Caki2 (cell line): ENCODE measurements at places on chromosomes 5 and 9. TPM values are rescaled to one million over a fixed set of nuclear protein-coding genes. Genes with fewer than 3 reads are reported as not detected.

Gene SPRY4
- 0.09 and 0.20 TPM in 2 replicates for total RNA-seq

GRCh38 chr5:68898951-68899471, 194.8 kb upstream of the SLC30A5 start:
- peak; percentile 2 for DNase-seq

DNA sequence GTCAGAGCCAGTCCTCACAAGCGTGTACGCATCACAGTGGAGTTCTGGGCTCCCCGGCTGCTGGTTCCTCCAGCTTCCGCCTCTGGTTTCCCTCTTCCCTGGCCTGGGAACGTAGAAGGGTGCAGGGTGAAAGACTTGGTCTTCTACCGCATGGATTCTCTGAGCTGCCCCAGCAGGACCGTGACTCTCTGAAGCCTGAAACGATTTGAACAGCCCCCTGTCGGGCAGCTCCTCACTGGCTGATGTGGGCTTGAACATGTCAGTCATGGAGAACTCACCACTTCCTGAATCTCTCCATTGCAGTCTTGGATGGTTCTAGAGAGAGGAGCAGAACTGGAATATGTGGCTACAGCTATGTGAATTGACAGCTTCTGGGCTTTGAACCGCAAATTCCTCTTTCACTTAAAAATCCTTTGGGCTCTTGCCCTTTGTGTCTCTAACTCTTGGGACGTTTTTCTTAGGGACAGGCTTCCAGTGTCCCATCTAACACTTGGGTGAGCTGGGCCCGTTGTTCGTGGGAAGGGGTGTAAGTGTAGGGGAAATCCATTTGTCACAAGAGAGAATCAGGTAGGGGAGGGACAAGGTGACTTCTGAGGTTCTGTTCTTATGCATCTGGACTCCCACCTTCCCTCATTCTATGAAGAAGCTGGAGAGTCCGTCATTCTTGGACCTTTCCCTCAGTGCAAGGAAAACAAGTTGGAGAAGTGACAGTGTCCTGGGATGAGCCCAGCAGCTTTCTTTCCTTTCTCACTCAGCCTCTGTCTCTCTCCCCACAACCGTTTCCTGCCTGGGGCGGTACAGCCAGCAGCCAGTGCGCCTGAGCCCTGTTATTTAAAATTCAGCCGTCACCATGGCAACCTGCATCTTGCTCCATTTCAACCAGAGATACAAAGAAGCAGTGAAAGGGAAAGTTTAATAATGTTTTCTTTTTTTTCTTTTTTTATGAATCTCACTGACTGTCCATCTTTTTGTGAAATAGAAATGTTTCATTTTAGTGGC, 84.7 kb downstream of the PTTG1 start:
- DNase-seq = no peak

- DNase-seq = peak; percentile 27
These were observed 31.7 kb downstream of the AP3S1 start for GRCh38 chr5:115873392-115873791.
